Stimulated activated CD4-positive, alpha-beta T cell treated with anti-CD3 and anti-CD28 coated beads, TNF-alpha, amount 100 ng/mL, for 4 hours (primary cell): ENCODE measurements at places on chromosomes 4 and X.
A peak's percentile ranks its signal among the peaks of the same experiment; 100 is the strongest.

DNA sequence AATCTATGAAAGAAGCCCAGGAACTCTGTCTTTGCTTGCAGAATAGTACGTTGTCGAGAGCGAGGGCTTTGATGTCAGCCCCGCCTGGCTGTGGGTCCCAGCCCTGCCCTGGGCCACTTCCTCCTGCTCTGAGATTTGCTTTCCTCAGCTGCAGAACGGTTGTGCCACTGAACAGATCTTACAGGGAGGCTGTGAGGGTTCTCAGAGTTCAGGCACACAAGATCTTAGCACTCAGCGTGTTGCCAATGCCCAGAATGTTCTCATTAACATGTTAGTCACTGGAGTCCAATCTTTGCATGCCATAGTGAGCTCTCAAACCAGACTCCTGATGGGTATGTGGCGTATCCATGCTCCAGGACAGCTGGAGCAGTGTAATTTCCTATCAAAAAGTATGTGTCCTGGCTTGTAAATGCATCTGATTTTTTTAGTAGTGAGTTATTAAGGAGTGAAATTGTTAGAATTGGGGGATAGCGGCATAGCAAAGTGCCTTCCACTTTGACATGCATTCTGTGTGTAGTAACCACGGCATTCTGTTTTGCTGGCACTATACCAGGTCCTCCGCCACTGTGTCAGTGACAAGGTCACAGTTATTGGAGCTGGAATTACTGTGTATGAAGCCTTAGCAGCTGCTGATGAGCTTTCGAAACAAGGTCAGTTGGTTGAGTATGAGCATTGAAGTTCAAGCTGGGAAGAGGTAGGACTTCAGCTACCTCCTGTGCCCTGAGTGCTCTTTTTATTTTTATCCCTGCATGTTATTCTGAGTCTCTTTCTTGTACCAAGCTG, 31.6 kb downstream of the TKTL1 start:
- DNase-seq, result no peak

DNA sequence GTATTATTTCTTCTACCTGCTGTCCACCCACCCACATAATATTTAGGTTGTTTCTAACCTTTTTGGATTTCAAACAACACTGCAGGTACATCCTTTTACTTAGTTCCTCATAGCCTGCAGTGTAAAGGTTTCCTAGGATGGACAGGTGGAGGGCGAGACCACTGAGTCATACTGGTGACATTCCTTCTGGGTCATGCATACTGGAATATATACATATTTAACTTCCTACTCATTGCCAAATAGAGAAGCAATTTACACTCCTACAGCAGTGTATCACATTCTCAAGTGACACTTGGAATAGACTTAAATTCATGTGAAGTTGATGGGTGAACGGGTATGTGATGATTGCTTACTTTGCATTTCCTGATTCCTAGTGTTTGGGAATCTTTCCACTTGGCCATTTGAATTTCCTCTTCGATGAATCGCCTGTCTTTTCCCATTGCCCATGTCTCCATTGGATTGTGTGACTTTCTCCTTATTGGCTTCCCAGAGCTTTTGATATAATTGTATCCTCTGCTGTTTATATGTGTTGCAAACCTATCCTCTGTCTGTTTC, 8.2 kb upstream of the PPP2R2C start:
- DNase-seq, result no peak

DNA sequence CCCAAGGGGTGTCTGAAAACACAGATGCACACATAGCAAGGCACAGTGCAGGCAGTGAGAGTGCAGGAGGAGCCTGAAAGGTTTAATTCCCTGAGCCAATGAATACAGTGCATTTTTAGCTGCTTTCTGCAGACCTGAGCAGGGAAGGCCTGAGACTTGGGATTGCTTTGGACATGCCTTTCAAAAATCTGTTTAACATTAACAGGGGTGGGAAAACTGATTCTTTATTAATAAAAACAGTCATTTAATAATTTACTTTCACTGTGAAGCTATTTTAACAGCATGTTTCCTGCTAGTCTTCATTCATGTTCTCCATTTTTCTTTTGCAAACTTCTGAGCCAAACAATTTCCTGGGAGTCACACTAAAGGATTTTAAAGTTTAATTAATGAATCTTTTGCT, 488.1 kb downstream of the SMARCA1 start:
- DNase-seq, result no peak

DNA sequence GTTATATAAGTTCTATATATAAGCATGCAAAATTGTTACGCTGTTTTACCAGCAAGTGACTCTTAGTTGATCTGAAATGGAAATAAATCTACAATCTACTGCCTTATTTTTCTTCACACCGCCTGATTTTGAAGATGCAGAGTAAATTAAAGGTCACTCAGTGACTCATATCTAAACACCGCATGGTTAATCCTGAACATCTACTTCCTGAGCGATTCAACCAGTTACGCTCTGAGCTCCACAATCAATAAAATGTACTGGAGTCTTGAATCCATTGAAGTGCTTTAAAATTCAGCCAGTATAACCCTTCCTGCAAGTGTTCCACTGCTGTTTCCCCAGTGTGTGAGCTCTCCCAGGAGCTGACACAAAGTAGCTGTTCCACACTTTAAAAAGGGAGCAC, 192.8 kb downstream of the SLC7A11 start:
- DNase-seq, result no peak

DNA sequence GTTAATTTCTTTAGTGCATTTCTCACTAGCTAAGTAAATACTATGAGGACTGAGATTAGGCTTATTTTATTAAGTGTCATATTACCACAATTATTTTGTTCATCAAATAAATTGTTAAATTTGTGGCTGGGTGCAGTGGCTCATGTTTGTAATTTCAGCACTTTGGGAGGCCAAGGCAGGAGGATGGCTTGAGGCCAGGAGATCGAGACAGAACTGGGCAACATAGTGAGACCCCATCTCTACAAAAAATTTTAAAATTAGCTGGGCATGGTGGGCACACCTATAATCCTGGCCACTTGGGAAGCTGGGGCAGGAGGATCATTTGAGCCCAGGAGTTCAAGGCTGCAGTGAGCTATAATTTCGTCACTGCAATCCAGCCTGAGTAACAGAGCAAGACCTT, 6.8 kb downstream of the SEC24D start:
- DNase-seq, result no peak

DNA sequence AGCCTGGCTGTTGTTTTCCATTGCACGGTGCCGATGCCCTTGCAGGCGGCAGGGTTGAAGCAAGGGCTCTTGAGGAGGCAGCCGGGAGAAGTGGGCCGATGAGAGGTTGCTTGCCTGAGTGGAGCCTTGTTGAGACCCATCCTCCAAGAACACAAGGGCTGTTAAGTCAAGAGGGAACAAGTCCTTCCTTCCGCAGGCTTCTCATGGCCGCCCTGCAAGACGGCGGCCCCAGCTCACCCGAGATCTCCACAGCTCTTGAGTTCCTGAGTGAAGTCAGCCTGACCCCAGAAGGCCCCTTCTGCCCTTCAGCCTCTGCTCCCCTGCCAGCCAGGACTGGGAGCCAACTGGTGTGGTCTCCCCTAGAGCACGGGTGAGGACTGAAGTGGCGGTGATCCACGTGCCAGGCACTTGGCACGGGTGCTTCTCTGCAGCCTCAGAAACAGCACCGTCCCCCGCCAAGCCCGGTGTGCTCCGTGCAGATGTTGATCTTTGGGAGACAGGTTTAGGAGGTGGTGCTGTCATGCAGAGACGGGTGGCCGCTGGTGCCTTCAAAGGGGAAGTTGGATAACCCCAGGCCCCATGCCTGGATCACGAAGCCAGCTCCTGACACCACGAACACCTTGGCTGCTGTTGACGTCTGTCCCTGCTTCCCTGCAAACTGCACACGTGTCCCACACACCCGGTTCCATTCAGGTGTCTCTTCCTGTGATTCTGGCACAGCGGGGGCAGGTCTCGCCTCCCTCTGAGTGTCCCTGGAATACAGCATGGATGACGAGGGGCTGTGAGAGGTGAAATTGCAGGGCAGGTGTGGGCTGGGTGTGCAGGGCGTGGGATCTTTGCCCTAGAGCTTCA, 164.4 kb upstream of the PSAPL1 start:
- no peak for DNase-seq

- DNase-seq, result peak; percentile 98
Measured at GRCh38 chr4:1684506-1685234, 557 bp upstream of the FAM53A start.

DNA sequence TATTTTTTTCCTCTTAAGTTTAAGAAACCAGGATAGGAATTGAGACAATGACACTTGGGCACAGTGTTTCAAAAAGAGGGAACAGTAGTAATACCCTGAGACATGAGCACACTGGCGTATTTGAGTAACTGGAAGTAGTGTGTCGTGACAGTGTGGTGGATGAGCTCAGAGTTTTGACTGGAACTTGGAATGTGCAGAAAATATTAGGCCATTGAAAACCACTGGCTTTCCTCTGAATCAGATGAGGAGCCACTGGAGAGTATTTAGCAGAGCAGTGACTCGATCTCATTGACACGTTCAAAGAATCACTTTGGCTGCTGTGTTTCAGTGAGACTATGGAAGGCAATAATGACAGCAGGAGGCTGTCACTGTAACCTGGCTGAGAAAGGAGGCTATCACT, 1531.2 kb downstream of the STIM2 start:
- DNase-seq, result no peak

DNA sequence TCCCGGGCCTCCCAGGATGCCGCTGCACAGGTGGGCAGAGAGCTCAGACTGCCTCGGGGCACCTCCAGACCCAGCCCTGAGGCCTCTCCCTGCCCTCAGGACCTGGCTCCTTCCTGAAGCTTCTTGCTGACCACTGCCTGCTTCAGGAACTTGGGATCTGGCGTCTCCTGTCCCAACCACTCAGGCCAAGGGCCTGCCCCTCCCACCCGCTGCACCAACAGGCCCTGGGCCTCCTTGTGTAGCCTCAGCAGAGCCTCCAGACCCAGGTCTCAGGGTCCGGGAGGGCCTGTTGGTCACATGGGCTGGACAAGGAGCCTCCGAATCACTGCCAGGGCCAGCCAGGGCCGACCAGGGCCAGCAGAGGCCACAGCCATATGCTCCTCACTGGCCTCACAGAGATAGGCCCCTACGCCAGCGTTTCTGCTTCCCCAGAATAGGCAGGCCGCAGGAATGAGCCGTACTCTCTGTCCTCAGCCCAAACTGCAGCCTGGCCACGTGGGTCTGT, 2.8 kb downstream of the MXD4 start:
- no peak for DNase-seq

- DNase-seq, result no peak
Measured at GRCh38 chrX:123408821-123409737, 225.0 kb downstream of the GRIA3 start.

DNA sequence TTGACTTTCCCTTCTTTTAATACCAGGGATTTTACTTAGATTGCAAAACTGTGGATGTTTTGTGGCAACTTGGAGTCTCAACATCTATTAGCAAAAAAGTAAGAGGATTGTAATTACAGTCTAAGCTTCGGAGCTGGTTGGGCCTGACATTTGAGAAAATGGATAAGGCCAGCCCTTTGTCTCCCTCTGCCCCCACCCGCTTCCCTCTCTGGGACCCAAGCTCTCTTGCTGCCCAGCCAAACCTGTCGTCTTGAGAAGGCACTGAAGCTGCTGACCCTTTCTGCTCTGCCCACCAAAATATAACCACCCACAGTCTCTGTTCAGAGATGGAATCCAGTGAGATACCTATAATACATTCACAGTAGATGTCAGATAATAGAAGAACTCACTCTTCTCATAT, 49.6 kb downstream of the SHROOM3 start:
- DNase-seq, result no peak

GRCh38 chr4:153560908-153561307, 94.7 kb downstream of the TMEM131L start:
- DNase-seq, result no peak

GRCh38 chr4:42234817-42235216, 82.4 kb upstream of the BEND4 start:
- DNase-seq, result no peak

- DNase-seq, result no peak
Measured at GRCh38 chr4:71126719-71127118, 133.3 kb downstream of the DCK start.

GRCh38 chr4:128256539-128256938, 31.1 kb downstream of the PGRMC2 start:
- no peak for DNase-seq

- no peak for DNase-seq
Measured at GRCh38 chr4:100147198-100147597, 43.1 kb downstream of the DDIT4L start.

- DNase-seq, result no peak
Measured at GRCh38 chr4:22130741-22131140, 182.2 kb upstream of the KCNIP4 start.

DNA sequence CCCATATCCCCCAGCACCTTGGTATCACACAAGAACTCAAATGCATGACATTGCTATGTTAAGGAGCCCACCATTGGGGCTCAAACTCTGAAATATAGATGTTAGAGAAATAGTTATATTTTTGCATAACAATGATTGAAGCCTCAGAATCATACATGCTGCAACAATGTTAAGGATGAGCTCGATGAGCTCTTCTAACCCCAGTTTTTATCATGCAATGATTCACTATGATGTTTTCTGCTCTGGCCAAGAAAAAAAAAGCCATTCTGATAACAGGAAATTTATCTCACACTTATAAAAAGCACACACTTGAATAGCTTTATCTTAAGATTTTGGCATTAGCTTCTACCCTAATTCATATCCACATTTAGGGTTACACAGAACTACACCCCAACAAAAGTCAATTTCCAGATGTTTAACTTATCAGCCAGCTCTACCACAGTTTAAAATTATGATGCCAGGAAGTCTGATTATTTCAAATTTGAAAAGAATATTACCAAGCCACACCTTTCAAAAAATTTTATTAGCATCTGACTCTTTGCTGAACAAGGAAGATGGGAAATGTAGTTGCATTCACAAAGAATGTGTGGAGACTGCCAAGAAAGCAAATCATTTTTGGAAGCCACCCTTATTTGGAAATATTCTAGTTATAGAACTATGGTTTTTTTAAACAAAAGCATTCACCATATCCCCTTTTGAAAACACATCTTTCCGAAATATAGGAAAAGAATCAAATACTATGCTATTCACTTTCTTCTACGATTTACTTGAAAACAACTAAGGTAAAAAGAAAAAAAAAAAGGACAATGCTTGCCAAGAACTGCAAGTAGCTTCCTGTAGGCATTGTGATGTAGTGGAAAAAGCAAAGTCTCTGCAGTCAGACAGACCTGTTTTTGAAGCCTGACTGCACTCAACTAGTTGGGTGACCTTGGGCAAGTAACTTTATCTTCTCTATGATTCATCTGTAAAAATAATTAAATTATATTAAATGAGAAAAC, 100.8 kb upstream of the PLS3 start:
- DNase-seq, result no peak

GRCh38 chrX:136899221-136899620, 18.7 kb upstream of the RBMX start:
- no peak for DNase-seq

- no peak for DNase-seq
Measured at GRCh38 chrX:25079020-25079419, 63.3 kb upstream of the ARX start.

DNA sequence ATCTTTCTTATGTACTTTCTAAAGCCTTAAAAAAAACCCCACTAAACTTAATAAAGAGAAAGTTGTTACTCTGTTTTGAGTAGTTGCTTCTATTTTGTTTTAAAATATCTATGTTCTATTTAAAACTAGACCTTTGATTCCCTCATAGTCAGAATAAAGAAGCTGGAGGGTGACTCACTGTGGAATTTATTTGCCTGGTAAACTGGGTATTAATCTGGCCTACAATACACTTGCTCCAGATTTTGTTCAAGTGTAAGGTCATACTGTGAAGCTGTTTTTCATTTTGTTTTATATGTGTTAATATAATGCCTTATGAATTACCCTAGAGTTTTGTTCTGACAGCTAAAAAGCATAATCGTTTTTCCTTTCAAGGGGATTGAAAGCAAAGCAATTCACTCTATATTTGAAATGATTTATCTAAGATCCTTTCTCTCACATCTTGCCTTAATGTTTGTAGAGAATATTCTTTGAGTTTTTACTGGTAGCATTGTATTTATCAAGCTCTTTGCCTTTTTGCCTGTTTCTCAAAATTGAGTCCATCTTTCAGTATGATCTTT, 277.4 kb upstream of the PITX2 start:
- no peak for DNase-seq
